Cardiac atrium fibroblast (primary cell): ENCODE measurements at places on chromosomes 2 and 18. TPM values are rescaled to one million over a fixed set of nuclear protein-coding genes. Genes with fewer than 3 reads are reported as not detected.

CIDEA gene
- not detected in 2 replicates for total RNA-seq

TNFRSF11A gene
- 0.72 and 2.4 TPM in 2 replicates for total RNA-seq

RAD51AP2 gene
- total RNA-seq, result not detected in 2 replicates

MARCHF4 gene
- 2.6 and 4.7 TPM in 2 replicates for total RNA-seq

HDLBP gene
- total RNA-seq, result 646 and 686 TPM in 2 replicates

WDR54 gene
- total RNA-seq, result 30.6 and 40.4 TPM in 2 replicates

OXER1 gene
- total RNA-seq, result not detected in 2 replicates

CDK15 gene
- total RNA-seq, result not detected in 2 replicates

OBSL1 gene
- total RNA-seq, result 63.2 and 64.8 TPM in 2 replicates

LIMS4 gene
- 11.9 and 15.1 TPM in 2 replicates for total RNA-seq

ZNF385B gene
- total RNA-seq, result not detected in 2 replicates

RTP5 gene
- total RNA-seq, result not detected in 2 replicates

CHN1 gene
- 3.1 and 9.2 TPM in 2 replicates for total RNA-seq

TTC21B gene
- total RNA-seq, result 6.5 and 13.0 TPM in 2 replicates

TYMS gene
- total RNA-seq, result 13.7 and 19.1 TPM in 2 replicates

RNF181 gene
- 136 and 149 TPM in 2 replicates for total RNA-seq

LOXHD1 gene
- not detected in 2 replicates for total RNA-seq

RGPD4 gene
- total RNA-seq, result not detected in 2 replicates
